ENCODE measurements at places on chromosomes 2 and 18.
A peak's percentile ranks its signal among the peaks of the same experiment; 100 is the strongest.

GRCh38 chr2:69755862-69756467, 14.0 kb downstream of the ANXA4 start:
- DNase-seq, result no peak

DNA sequence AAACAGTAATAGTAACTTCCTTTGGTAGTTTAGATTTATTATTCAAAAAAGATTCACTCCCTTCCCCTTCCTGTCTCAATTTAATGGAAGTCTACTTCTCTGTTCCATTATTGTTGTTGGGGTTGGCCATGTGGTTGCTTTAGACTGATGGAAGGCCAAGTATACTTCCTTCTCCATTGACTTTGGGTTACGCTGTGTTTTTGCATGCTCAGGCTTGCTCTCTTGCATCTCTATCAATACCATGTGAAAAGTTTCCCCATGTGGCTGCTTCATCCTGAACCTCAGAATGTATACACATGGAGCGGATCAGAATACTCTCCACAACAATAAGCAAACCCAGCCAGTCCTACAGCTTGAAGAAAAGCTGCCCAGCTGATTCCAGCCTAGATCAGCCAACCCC, 20.3 kb downstream of the CFAP210 start:
- DNase-seq, result peak; percentile 30

- no peak for DNase-seq
Observed at GRCh38 chr2:155157065-155157464, 458.6 kb downstream of the KCNJ3 start.

GRCh38 chr2:106575955-106576354, 88.8 kb downstream of the CD8B2 start:
- DNase-seq, result no peak

DNA sequence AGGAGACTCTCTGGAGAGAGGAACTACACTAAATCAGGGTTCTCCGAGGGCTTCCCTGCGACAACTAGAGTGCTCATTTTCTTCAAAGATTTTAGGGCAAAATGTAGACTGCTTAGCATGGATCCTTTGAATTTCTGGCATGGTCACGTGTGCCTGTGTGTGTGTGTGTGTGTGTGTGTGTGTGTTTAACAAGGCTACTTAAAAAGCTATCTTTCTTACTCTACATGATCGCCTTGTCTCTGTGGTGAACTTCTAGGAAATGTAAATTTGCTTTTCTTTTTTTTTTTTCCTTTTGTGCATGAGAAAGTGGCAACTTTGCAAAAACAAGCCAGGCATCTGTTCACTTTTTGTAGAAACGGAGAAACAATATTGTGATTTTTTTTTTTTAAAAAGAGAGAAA, 43.9 kb downstream of the SOX11 start:
- no peak for DNase-seq

DNA sequence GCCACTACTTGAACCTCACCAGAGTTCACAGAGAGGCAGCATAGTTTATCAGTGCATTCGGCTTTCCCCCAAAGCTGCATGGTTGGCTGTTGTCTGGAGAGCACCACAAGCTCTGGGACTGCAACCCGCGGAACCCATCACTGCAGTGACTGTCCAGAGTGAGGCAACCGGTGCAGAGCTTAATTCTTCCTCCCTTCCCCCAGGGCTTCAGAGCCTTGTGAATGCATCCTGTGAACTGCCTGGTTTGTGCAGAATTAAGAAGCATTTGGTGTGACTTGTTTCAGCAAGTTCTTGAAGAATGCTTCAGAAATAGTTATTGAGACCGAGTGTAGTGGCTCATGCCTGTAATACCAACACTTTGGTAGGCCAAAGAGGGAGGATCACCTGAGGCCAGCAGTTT, 99.2 kb upstream of the FOSL2 start:
- no peak for DNase-seq

- DNase-seq, result no peak
Observed at GRCh38 chr2:159379181-159379580, 92.7 kb upstream of the WDSUB1 start.
